Ascending aorta (tissue), 2 donors: ENCODE measurements at places on chromosomes 16 and 17. TPM values are rescaled to one million over a fixed set of nuclear protein-coding genes. Genes with fewer than 3 reads are reported as not detected.

Gene FBXW10
- not detected for total RNA-seq

Gene PRSS27
- total RNA-seq: not detected

Gene KRT16
- 31.9 TPM for total RNA-seq

Gene BIRC5
- total RNA-seq: 0.11 TPM

Gene KRTAP4-1
- total RNA-seq: not detected

Gene ZP2
- total RNA-seq: not detected

DNA sequence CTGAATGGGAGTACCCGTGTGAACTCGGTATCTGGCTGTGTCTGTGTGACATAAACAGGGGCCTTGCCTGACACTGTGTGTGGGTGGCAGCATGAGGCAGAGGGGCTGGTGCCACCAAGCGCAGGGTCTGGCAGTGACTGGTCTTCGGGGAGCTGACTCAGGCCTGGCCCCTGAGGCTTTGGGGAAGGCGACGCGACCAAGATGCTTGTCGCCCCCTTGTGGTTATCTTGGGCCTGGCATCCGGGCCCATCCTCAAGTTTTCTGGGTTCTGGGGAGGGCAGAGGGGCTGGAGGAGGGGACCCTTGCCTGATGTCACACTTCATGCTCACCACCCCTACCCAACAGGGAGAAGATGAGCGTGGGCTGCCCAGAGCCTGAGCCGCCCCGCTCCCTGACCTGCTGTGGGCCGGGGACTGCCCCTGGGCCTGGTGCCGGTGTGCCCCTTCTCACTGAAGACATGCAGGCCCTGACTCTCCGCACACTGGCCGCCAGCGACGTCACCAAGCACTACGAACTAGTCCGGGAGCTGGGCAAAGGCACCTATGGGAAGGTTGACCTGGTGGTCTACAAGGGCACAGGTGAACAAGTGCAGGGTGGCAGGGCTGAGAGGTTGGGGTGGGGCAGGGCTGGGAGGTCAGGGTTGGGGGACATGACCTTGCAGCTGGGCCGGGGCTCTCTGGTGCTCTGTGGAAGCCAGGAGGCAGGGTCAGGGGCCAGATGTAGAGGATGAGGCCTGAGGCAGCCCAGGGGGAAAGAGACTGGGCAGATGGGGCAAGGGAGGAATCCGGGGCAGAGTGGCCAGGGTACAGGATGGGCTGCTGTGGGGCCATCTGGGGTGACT lies 24.9 kb downstream of the SBK1 start:
- no peak for DNase-seq

GRCh38 chr16:27080895-27081294 lies 14.2 kb downstream of the C16orf82 start:
- peak; percentile 21 for DNase-seq

GRCh38 chr17:46191322-46192188 lies 1.7 kb downstream of the KANSL1 start:
- DNase-seq: no peak

- no peak for DNase-seq
These were observed 82.4 kb downstream of the PLCG2 start for GRCh38 chr16:81861503-81861902.

DNA sequence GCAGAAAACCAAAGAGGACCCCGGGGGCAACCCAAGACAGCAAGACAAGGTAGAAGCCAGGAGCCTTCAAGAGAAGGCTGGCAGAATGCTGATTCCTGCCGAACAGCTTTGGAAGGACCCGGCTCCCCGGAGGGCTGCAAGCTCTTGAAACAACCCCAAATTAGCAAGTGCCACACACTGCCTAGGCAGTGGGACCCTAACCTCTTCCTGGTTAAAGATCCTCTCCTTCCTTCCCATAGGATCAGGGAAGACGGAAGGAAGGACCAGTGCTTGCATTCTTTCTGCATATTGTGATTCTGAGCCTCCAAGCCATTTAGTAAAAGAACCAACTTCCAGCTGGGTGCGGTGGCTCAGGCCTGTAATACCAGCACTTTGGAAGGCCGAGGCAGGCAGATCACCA lies 122.0 kb upstream of the AXIN2 start:
- no peak for DNase-seq

- no peak for DNase-seq
These were observed 21.1 kb upstream of the TMC5 start for GRCh38 chr16:19396555-19397011.

- DNase-seq: no peak
These were observed 101.8 kb upstream of the CCL1 start for GRCh38 chr17:34464812-34465211.

GRCh38 chr17:64773836-64774761 lies 112.0 kb upstream of the SMURF2 start:
- no peak for DNase-seq

DNA sequence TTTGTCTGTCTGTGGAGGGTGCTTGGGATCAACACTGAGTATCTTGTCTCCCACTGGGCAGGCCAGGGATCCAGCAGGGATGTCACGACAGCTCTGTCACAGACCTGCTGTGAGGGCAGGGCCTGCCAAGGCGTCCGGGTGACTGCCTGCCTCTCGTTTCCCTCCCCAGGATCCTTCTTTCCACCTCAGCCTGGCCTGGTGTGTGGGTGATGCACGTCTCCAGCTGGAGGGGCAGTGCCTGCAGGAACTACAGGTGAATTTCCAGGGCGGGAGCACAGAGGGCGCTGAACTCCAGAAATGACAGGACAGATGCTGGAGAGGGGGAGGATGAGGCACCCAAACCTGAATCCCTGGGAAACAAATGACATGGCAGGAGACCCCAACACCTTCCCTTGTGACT lies 6.8 kb upstream of the MMP15 start:
- no peak for DNase-seq

GRCh38 chr17:77637818-77638575 lies 320.5 kb upstream of the TNRC6C start:
- DNase-seq: no peak

GRCh38 chr16:58518083-58518979 lies 3.0 kb downstream of the SETD6 start:
- DNase-seq: no peak

- DNase-seq: no peak
These were observed 30.0 kb downstream of the TBC1D16 start for GRCh38 chr17:80005360-80006338.

GRCh38 chr16:27539636-27540035 lies 10.1 kb downstream of the GTF3C1 start:
- no peak for DNase-seq

DNA sequence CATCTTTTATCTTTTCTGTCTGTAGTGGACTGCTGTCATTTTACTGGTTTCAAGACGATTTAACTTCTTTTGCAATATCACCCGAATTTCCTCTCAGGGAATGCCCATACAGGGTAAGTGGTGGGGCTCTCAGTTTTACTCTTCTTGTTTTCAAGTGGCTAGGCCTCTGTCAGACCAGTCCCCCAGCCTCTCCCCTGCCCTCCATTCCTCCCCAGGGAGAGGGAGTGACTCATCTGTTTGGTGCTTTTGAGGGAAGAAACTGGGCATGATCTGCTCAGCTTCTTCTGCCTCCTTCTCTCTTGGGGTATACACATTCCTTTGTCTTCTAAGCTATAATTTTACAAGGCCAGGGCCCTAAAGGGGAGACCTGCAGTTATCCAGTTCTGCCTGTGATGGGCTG lies 332.0 kb downstream of the CBLN1 start:
- DNase-seq: no peak

DNA sequence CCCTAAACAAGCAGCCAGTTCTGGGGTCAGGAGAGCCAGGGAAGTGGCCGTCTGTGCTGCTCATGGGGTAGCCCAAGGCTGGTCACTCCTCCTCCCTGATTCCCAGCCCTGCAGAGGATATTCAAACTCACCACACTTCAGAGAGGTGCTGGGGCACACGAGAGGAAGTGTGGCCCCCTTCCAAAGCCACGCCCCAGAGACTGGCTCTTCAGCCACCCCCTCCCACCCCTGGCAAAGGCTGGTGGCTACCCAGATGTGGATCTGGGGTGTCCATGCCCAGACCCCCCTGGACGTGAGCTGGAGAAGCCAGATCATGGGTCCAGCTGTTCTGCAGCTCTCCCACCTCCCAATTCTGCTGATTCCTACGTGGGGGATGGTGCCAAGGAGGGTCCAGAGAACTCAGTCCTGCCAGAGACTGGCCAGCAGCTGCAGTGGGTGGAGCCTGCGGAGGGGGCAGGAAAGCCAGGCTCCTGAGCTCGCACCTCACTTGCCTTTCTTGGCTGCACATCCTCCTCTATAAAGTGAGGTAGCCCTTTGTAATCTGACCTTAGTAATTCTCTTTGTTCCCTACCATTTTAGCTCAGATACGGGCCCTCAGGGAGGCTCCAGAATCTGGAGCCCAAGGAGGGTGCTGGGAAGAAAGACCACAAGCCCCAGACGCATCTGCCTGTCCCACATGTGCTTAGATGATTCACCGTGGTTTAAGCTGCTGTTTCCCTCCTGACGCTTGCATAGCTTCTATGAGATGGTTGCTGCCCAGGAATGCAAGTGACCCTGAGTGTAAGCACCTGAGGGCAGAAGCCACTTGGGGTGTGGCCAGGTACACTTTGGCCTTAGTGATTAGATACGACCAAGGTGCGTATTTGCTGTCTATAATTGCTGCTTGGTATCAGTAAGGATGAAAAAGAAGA lies 15.3 kb downstream of the SDK2 start:
- no peak for DNase-seq

DNA sequence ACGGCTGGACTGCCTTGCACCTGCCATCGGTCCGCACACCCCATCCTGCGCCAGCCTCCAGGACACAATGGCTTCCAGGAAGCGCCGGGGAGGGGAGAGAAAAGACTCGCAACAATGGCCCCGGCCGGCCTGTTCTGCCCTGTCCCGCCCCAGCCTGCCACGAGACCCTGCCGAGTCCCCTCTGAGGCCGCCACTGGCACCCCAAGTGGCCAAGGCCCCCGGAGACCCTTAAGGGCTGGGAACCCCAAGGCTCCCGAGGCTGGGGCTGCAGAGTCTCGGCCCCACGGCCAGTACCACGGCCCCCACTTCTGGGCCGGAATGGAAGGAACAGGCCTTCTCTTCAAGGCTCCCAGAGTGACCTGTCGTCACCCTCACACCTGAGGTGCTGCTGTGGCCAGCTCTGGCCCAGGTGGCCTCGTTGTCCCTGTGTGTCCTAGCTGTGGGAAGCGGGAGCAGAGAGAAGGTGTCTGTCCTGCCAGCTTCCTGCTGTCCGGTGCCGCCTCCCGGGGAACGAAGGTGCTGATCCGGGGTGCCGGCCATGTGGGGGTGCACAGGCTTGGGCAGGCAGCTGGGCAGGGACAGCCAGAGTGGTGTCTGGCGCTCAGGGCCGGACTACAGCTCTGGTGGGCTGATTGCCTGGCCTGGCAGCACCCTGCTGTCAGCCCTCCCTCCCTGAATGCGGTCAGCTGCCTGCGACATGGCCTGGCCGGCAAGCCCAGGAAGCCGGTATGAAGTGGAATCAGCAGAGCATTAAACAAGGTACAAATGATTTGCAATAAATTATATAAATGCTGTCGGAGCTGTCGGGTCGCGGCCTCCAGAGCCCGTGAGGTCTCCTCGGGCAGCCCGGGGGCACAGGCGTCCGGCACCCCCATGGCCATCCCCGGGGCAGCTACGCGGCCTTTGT lies 8.2 kb upstream of the CACNA1H start:
- no peak for DNase-seq

- DNase-seq: peak; percentile 73
These were observed 22.9 kb upstream of the C16orf87 start for GRCh38 chr16:46853713-46854443.

DNA sequence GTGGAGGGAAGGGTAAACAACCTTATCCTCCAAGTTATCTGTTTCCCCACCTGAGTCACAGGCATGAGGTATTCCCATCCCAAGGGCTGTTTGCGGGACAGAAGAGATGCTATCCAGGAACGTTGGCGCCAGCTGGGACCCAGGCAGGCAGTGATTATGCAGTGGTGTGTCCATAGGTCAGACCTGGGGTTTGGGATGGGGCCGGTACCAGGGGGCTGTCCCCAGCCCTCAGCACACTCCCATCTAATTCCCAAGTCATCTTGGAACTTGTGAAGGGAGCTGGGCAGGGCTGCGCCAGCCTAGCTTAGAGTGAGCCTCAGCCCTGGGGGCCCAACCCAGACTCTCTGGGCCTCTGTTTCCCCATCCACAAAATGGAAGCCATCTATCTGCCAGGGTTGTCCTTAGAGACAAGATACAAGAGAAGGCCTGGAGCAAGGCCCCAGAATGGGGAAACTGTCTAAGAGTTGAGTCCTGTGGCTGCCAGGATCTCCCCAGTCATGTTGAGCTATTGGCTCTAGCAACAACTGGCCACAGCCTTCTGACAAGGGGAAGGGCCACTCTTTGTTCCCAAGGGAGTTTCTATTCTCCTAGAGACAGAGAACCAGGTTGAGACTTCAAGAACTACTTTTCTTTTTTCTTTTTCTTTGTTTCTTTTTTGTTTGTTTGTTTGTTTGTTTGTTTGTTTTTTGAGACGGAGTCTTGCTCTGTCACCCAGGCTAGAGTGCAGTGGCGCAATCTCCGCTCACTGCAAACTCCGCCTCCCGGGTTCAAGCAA lies 9.8 kb upstream of the JUP start:
- no peak for DNase-seq
